Natural killer cell (primary cell): ENCODE measurements at places on chromosomes 3 and 15. TPM values are rescaled to one million over a fixed set of nuclear protein-coding genes. Genes with fewer than 3 reads are reported as not detected.

Gene CACNA1D
- 0.54 TPM for total RNA-seq

Gene GCSAM
- total RNA-seq = 3.0 TPM

Gene CACNA2D2
- total RNA-seq = 43.8 TPM

Gene PRR20G
- not detected for total RNA-seq

Gene YEATS2
- total RNA-seq = 23.1 TPM

Gene SLTM
- 223 TPM for total RNA-seq

Gene GOLGA8K
- total RNA-seq = 4.5 TPM

Gene GOLGA8G
- total RNA-seq = 0.11 TPM

Gene LYZL4
- not detected for total RNA-seq

Gene ZKSCAN7
- 3.4 TPM for total RNA-seq

Gene TLE3
- total RNA-seq = 32.1 TPM

Gene C3orf20
- 0.14 TPM for total RNA-seq

Gene RFTN1
- 135 TPM for total RNA-seq

Gene SLCO2A1
- total RNA-seq = not detected

Gene MINAR1
- 0.59 TPM for total RNA-seq

Gene ISL2
- total RNA-seq = not detected

Gene CHL1
- not detected for total RNA-seq

Gene GP5
- total RNA-seq = 0.63 TPM

Gene KNG1
- not detected for total RNA-seq

Gene CCDC32
- total RNA-seq = 34.2 TPM

Gene SUSD5
- not detected for total RNA-seq

Gene ZNF774
- total RNA-seq = 0.34 TPM

Gene FETUB
- not detected for total RNA-seq
